Thymus (tissue), 14 donors: ENCODE measurements at places on chromosomes 11 and 22. TPM values are rescaled to one million over a fixed set of nuclear protein-coding genes. Genes with fewer than 3 reads are reported as not detected.

GRCh38 chr11:113201054-113201818, 113.1 kb upstream of the TTC12 start:
- H3K27me3 ChIP-seq = no peaks in the 10 kb centered on the region
- no peak overlapping the region for H3K4me3 ChIP-seq
- H3K36me3 ChIP-seq = no peaks in the 10 kb centered on the region
- no peak overlapping the region for H3K27ac ChIP-seq
- H3K4me1 ChIP-seq = no peaks in the 10 kb centered on the region

DNA sequence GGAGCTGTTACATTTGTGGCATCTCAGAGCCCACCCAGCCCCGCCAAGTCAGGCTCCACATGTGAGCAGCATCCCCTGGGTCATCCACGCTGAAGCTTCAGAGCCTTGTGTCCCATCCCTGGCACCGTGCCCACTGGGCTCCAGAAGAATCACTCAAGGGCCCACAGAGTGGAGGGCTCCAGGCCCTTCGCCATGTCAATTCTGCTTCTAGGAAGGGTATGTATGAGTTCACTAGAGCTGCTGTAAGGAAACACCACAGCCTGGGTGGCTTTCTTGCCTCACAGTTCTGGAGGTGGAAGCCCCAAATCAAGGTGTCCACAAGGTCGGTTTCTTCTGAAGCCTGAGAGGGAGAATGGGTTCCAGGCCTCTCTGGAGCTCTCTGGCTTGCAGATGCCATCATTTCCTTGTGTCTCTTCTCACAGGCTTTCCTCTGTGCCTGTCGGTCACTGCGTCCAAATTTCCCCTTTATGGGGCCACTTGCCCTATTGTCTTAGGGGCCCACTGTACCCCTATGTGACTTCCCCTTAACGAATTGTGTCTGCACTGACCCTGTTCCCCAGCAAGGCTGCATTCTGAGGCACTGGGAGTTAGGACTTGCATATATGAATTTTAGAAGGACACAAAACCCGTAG, 1476.0 kb downstream of the TBC1D22A start:
- no peak for DNase-seq
- H3K36me3 ChIP-seq = no peaks in the 10 kb centered on the region
- H3K4me1 ChIP-seq = peaks cover 44% of the 10 kb centered on the region
- H3K4me3 ChIP-seq = no peak overlapping the region
- no peaks in the 10 kb centered on the region for H3K27me3 ChIP-seq

DNA sequence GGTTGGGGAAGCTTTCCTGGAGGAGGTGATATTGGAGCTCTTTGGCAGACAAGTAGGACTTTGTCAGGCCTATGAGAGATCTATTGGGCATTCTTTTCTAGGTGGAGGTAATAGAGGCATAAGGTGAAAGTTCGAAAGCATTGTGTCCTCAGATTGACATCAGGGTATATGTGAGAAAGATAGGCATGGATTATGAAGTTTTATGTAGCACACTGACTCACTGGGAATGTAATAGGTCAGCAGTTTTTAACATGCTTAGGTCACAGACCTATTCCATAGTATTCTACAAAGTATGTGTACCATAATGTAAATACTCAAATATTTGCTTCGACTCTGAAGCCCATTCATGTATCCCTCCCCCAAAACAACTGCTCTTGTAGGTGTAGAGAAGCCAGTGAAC, 11.8 kb downstream of the HIKESHI start:
- DNase-seq = no peak
- H3K36me3 ChIP-seq = no peaks in the 10 kb centered on the region
- no peaks in the 10 kb centered on the region for H3K4me1 ChIP-seq
- H3K27ac ChIP-seq = no peak overlapping the region

CDC42EP2 gene
- total RNA-seq = 0.33 TPM

APOL1 gene
- total RNA-seq = 14.2 TPM

GRCh38 chr11:72406540-72407527, 27.5 kb downstream of the CLPB start:
- peaks cover 4% of the 10 kb centered on the region for H3K36me3 ChIP-seq
- H3K27me3 ChIP-seq = no peaks in the 10 kb centered on the region
- H3K4me1 ChIP-seq = peaks cover 9% of the 10 kb centered on the region
- no peak overlapping the region for H3K27ac ChIP-seq
- no peak for DNase-seq

DNA sequence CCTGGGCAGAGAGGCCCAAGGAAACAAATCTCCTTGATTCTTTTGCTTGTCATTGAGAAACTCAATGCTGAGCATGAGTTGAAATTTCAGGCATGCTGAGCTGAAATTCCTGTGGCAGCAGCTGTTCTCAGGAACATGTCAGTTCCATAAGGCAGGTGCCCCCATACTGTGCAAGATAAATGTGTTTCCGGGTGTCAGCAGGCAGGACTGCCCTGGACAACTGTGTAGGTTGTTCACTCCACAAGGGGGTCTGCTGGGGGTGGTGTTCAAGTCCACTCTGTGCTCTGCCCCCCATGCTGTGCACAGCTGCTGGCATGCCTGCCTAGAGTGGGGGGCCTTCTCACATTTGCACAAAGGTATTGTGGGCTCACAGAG, 133.7 kb downstream of the CTTN start:
- DNase-seq = no peak

DNA sequence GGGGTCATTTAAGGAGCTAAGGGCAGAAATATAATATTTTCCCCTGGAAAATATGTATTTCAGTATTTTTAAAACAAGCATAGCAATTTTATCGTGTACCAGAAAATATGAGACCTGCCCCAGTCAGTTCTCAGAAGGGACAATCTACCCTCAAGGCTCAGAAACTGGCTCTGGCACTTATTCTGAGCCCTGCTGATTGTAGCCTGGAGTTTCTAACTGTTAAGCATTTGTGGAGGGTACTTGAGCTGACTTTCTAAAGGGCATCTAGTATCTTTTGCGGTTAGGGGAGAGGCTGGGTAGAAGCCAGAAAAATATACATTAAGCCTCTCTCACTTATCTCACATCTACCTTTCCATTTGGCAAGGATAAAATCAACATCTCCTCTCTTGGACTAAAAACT, 71.3 kb upstream of the FSHB start:
- H3K27me3 ChIP-seq = no peaks in the 10 kb centered on the region
- H3K4me1 ChIP-seq = no peaks in the 10 kb centered on the region
- DNase-seq = no peak
- no peak overlapping the region for H3K4me3 ChIP-seq
- H3K36me3 ChIP-seq = no peaks in the 10 kb centered on the region

OR56A4 gene
- not detected for total RNA-seq

DNA sequence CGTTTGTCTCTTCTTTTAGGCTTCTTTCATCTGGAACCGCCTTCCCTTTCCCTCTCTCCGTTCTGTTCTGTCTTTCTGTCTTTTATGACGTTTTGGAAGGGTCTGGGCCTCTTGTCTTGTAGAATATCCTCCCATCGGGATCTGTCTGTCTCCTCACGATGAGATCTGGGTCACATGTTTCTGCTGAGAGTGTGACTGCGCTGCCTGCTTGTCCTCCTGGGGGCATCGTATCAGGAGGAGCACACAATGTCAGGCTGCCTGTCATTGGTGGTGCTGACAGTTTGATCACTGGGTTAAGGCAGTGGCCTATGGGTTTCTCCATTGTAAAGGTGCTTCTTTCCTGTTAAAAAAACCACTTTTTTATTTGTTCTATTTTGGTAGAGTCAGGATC, 60.4 kb upstream of the PARVG start:
- H3K36me3 ChIP-seq = no peaks in the 10 kb centered on the region
- H3K4me3 ChIP-seq = no peak overlapping the region
- no peaks in the 10 kb centered on the region for H3K27me3 ChIP-seq
- H3K27ac ChIP-seq = no peak overlapping the region
- H3K4me1 ChIP-seq = peaks cover 8% of the 10 kb centered on the region

- no peaks in the 10 kb centered on the region for H3K27me3 ChIP-seq
- H3K4me3 ChIP-seq = no peak overlapping the region
- H3K27ac ChIP-seq = no peak overlapping the region
- H3K36me3 ChIP-seq = no peaks in the 10 kb centered on the region
- no peaks in the 10 kb centered on the region for H3K4me1 ChIP-seq
- no peak for DNase-seq
Observed at GRCh38 chr11:17631702-17632365, 84.8 kb downstream of the OTOG start.

EMSY gene
- 11.8 TPM for total RNA-seq

DNA sequence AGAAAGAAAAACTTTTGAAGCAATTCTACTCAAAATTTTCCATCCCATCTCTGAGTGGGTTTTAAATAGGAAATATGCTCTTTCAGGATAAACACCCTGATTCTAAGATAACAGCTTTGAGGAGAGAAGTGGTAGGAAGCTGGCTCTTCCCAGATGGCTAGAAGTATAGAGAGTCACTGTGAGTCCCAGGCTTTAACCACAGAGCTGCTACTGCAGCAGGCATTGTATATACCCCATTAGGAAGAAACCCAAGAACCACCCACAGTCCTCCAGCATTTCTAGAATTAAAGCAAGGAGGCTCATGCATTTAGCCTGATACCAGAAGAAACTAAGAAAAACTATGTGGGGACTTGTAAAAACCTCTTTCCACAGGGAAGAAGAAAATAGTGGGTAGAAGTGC, 1405.6 kb upstream of the TENM4 start:
- H3K4me3 ChIP-seq = no peak overlapping the region
- H3K4me1 ChIP-seq = no peaks in the 10 kb centered on the region
- no peak for DNase-seq
- H3K27ac ChIP-seq = no peak overlapping the region
- no peaks in the 10 kb centered on the region for H3K27me3 ChIP-seq
- no peaks in the 10 kb centered on the region for H3K36me3 ChIP-seq

DNA sequence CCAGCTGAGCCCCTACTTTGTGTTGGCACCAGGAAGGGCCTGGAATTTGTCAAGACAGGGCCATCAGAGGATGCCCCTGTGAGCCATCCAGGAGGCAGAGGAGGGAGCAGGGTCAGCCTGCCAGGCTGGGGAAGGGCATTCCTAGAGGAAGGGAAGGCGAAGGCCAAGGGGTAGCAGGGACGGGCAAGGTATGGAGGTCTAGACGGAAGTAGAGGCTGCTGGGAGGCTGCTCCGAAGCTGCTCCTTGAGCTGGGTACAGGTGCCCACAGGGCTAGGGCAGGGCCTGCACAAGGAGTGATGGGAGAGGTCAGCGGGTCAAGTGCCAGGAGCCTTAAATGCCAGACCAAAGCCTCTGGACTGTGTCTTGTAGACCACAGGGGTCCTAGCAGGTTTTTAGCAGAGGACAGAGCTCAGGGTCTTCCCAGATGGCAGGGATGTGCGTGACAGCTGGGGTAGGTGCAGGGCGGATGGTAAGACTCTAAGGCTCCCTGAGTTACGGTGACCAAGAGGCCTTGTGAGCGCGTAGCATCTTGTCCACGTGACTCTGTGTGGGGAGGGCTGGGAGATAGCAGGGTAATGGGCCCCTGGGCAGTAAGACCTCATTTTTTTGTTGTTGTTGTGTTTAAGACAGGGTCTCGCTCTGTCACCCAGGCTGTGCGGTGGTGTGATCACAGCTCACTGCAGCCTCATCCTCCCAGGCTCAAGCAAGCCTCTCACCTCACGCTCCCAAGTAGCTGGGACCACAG, 31.7 kb upstream of the CSNK1E start:
- H3K36me3 ChIP-seq = peaks cover 3% of the 10 kb centered on the region
- peaks cover 14% of the 10 kb centered on the region for H3K27me3 ChIP-seq
- H3K4me1 ChIP-seq = no peaks in the 10 kb centered on the region
- DNase-seq = no peak
- no peak overlapping the region for H3K4me3 ChIP-seq
- no peak overlapping the region for H3K27ac ChIP-seq

- H3K4me1 ChIP-seq = peaks cover 68% of the 10 kb centered on the region
- H3K4me3 ChIP-seq = no peak overlapping the region
- DNase-seq = no peak
- no peak overlapping the region for H3K27ac ChIP-seq
- H3K27me3 ChIP-seq = no peaks in the 10 kb centered on the region
Observed at GRCh38 chr11:118896472-118896913, 12.8 kb downstream of the CXCR5 start.

- H3K27me3 ChIP-seq = no peaks in the 10 kb centered on the region
- H3K27ac ChIP-seq = no peak overlapping the region
- H3K4me3 ChIP-seq = no peak overlapping the region
Observed at GRCh38 chr11:129346916-129347315, 28.7 kb upstream of the BARX2 start.

SEC14L2 gene
- total RNA-seq = 7.2 TPM

HOATZ gene
- 0.19 TPM for total RNA-seq

DNA sequence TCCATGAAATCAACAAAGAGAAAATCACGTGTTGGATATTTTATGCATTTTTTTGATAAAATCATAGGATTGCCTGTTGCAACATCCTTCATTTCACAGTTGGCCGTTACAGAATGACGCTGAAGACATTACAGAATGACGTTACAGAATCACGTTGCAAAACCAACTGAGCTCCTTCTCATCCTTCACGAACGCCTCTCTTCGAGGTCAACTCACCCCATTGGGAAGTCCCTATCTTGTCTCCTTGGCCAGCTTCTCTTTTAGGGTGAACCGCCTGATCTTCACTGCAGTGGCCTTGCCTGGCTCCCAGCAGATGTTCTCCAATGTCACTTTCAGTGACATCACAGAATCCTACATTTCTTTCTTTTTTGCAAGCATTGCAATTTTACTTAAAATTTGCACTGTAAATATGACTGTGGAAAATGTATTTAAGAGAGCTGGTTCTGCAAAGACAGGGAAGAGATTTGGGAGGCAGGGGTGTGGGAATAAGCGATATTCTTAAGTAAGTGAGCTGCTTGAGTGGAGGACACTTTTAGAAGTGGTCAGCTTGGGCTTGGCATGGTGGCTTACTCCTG, 5.1 kb downstream of the KRTAP5-7 start:
- no peak for DNase-seq
- H3K27ac ChIP-seq = no peak overlapping the region
- no peaks in the 10 kb centered on the region for H3K27me3 ChIP-seq
- no peaks in the 10 kb centered on the region for H3K4me1 ChIP-seq

DNA sequence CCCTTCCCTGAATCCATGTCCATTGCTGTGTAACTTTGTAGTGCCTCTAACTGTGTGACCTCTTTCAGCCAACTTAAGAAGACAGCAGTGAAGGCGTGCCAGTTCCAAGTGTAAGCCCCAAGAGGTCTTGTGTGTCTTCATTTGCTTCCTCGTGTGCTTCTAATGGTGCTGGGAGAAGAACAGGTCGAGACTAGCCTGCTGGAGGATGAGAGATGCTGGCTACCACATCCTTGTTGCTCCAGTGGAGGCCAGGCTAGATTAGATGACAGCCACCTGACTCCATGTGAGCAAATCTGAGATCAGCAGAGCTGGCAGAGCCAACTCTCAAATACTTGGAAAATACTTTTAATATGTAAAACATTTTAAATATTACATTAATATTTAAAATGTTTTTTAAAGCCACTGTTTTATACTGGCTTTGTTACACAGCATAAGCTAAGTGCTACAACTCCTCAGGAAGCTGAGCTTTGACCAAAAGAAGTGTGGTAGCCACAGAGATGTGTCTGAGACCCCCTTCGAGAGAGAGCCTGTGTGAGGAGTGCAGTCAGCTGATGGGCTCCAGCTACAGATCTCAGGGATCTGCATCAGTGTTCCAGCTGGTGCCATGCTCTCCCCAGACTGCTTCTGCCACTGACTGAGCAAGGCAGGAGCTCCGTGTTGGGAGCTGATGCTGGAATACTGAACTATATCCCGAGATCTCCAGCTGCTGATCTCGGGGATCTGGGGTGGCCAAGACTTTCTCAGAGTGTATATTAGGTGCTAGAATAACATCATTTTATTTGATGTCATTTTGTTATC, 8.9 kb downstream of the KCNJ11 start:
- no peak overlapping the region for H3K4me3 ChIP-seq
- no peaks in the 10 kb centered on the region for H3K27me3 ChIP-seq
- no peak for DNase-seq
- peaks cover 6% of the 10 kb centered on the region for H3K36me3 ChIP-seq
- H3K27ac ChIP-seq = no peak overlapping the region
- H3K4me1 ChIP-seq = no peaks in the 10 kb centered on the region

IGLL1 gene
- total RNA-seq = 78.6 TPM
